ENCODE measurements at places on chromosomes 13 and 19.

GRCh38 chr19:39698535-39698934 lies 5.7 kb upstream of the LGALS14 start:
- no peak for DNase-seq

DNA sequence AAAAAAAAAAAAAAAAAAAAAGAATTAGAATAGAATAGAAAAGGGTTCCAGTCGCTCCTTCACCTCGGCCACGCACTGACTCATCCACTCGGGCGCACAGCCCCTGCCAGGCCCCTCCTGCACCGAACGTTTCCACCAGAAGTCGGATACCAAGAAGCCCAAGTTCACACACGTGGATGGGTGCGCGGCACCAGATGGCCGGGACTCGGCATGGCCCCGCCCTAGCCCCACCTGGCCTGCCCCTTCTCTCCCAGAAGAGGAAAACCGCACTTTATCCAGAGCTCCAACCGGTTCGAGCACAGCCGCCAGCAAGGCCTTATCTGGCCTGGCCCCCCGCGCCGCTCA lies 5.9 kb downstream of the PRR36 start:
- no peak for DNase-seq

DNA sequence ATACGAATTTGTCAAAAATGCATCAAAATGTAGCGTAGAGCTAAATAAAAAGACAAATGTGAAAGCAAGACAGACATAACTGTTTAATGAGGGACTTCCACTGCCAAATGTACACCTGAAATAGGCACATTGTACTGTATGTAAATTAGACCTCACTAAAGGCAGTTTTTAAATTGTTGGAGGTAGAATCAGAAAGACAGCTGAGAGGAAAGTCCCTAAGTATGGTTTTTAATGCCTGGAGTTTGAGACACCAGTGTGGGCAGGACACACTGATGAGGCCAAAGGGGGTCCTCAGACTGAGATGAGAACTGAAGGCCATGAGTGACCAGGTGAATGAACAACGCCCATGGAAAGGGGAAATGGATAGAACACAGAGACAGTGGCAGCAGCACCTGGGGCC lies 22.9 kb downstream of the MED26 start:
- no peak for DNase-seq

- DNase-seq = no peak
Observed at GRCh38 chr19:45467115-45467455, 711 bp upstream of the FOSB start.

DNA sequence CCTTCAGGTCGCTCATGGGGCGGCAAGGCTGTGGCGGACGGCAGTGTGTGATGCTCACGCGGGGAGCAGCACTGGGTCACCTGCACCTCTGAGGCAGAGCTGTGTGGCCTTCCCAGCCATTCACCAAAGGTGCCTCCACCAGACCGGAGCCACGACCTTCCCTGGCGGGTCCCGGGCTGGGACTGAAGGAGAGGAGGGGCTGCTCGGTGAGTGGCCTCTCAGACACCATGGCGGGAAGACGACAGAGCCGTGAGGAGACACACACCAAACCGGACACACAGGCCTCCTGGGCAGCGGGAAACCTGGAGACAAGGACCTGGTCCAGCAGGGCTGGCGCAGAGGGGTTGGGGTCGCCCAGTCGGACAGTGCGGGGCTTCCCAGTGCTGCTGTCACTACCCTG lies 7.5 kb downstream of the MCF2L start:
- no peak for DNase-seq

Measured in AG04450 (cell line).